Mesenteric fat pad (tissue), 1 donor: ENCODE measurements at places on chromosomes 11 and 22. TPM values are rescaled to one million over a fixed set of nuclear protein-coding genes. Genes with fewer than 3 reads are reported as not detected.

The MRPL17 gene
- 42.2 TPM for total RNA-seq

The MAPK12 gene
- 20.0 TPM for total RNA-seq

The FXYD2 gene
- total RNA-seq, result 3.2 TPM

The MS4A7 gene
- total RNA-seq, result 188 TPM

The POLA2 gene
- 5.9 TPM for total RNA-seq

The DNAJB7 gene
- not detected for total RNA-seq

The DDTL gene
- total RNA-seq, result 1.2 TPM

The HTATIP2 gene
- total RNA-seq, result 38.9 TPM

The CSNK1E gene
- 138 TPM for total RNA-seq

The SCN3B gene
- 1.3 TPM for total RNA-seq

The BRSK2 gene
- 1.4 TPM for total RNA-seq

The OSBPL5 gene
- 41.4 TPM for total RNA-seq

The CHEK1 gene
- total RNA-seq, result 2.2 TPM

The PRAME gene
- total RNA-seq, result not detected

The OR10D3 gene
- total RNA-seq, result not detected

The STX5 gene
- total RNA-seq, result 41.8 TPM

The CD3E gene
- 2.2 TPM for total RNA-seq

The NKAPD1 gene
- total RNA-seq, result 13.6 TPM

The CEP126 gene
- 6.5 TPM for total RNA-seq

The MMP11 gene
- 5.7 TPM for total RNA-seq
